ENCODE measurements at places on chromosomes 1 and 21.

- no peak for DNase-seq
Measured at GRCh38 chr1:107247679-107248078, 106.8 kb downstream of the NTNG1 start.

- DNase-seq = no peak
Measured at GRCh38 chr21:39341249-39341923, 7.5 kb downstream of the HMGN1 start.

DNA sequence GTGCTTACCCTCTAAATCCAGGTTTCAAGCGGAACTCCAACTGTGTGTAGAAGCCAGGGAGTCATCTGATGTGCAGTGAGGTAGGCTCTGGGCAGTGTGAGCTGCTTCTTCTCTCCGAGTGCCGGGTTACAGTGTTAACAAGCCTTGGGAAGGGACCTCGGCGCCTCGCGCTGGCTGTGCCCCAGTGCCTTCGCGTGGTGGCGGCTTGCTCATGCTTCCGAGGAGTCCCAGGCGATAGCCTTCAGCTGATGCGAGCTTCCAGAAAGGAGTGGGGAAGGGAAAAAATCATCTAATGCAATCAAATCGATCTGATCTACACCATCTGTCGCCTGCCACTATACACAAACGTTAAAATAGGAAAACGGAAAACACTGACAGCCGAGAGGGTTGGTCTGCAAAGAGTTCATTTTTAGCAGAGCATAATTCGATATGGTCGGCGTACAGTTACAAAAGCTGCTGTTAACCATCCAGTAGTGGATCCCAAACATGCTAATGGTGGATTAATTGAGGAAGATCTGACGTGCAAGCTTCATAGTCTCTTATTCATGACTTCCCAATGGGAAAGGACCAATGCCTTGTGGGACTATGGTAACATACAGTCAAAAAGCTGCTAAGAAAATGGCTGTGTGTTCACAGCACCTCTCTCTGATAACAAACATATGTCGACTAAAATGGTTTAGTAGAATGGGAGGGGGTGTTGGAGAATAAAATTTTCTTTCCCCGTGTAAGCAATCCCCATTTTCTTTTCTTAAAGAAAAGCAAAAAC lies 128.7 kb upstream of the DPYD start:
- DNase-seq = no peak

DNA sequence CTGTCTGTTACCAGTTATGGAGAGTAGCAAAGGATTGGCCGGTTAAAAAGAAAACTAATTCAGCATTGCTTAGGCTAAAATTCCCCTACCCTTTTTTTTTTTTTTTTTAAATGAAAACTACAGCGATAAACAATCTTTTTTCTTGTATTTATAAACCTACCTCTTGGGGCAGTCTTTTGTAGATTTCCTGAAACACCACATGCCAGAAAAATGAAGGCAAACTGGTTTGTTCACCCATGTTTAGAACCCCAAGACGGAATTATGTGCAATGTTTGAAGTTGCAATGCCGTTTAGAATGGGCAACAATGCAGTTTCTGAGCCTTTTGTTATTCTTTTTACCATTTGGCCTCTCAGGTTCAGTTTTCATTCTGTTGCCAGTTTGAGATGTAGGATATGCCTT lies 59.1 kb downstream of the PRDM2 start:
- no peak for DNase-seq

- no peak for DNase-seq
Measured at GRCh38 chr1:50080904-50081586, 27.7 kb upstream of the ELAVL4 start.

DNA sequence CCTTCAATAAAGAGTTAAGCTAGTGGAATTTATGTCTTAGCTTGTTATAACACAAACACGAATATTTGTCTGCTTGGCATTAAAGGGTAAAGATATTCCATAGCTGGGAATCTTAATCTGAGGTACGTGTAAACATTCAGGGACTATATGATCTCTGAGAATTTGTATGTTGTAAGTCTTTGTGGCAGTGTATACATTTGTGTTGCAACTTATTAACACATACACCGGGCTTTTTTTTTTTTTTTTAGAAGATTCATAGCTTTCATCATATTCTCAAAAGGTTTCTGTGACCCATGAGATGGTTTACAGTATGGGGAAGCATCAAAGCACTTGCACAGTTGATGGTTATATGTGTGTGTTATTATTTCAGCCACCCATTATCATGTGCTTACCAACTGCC lies 3.0 kb downstream of the GGPS1 start:
- no peak for DNase-seq

DNA sequence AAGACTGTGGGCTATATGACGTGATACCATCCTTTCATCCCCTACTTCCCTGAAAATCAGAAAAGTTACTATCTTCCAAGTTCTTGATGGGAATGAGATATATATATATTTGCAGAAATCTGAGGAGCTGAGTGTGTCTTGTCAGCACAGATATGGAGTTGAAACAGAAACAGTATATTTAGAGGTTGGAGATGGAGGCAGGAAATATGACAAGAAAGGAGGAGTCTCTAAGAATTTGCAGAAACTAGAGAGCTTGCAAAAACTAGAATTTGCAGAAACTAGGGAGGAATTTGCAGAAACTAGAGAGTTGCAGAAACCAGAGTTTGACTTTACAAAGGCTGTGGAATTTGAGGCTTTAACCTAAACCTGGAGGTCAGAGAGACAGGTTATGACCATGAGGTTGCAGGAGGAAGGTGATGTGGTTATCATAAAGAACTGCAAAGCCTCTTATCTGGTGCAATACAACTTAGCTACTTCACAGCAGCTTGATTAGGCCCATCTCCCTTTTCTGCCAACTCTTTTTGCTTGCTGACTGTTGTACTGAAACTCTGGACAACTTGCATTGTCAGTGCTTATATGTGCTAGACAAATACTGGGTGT lies 22.3 kb downstream of the XCL2 start:
- no peak for DNase-seq

- DNase-seq = no peak
Measured at GRCh38 chr1:101484689-101485338, 248.0 kb downstream of the S1PR1 start.

DNA sequence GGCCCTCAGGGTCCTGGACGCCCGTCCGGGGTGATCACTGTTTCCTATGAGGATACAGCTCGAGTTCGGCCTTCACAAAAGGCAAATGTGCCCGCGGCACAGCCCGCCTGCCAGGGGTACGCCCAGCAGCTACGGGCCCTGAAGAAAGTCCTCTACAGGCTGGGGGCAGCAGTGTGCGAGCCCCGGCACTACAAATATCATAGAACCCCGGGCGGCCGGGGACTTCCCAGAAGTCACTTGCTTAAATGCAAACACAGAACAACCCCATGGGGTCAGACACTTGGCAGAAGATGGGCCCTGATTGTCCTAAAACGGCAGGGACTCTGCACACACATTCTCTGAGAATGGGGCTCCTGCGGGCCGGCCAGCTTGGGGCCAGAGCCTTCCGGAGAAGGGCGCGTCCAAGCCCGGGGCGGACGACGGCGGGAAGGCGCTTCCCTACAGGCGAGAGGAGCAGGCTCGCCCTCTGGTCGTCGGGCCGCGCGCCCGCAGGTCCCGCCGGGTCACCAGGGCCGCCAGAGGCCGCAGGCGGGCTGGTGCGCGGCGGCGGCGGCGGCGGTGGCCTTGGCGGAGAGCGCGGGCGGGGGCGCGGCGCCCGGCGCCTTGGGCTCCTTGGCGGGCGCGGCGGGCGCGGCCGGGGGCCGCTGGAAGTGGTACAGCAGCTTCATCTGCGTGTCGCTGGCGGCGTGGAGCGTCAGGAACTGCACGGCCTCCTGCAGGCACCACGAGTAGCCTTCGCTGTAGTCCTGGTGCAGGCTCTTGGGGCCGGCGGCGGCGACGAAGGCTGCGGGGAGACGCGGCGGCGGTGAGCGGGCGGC lies 888 bp downstream of the HES5 start:
- DNase-seq = peak; percentile 55

GRCh38 chr1:93824834-93825233 lies 54.2 kb downstream of the DNTTIP2 start:
- no peak for DNase-seq

DNA sequence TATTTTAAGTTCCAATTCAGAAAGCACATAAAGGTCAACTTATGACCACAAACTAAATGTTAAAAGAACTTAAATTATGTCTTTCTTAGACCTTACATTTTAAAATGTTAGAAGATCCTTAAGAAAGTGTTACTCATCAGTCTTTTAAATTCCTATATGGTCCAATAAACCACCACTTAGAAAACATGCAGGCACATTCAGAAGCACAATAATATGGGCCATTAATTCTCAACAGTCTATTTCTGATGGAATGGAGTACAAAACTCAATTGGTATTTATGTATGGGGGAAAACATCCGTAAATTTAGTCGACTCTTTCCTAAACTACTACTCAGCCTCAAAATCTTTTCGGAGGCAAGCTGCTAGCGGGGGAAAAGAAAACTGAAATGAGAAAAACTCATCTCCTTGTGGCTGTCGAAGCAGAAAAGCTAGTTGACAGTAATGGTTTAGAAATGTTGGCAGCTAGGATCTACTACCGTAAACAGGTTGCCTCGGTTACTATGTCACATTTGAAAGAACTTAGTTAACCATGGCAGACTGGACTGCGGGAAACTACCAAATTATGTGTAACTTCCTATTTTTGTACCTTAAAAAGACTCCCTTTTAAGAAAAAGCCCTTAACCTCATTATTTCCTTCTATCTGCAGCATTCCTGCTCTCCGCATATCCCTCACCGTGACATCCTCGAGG lies 1.0 kb downstream of the TRMT1L start:
- no peak for DNase-seq

DNA sequence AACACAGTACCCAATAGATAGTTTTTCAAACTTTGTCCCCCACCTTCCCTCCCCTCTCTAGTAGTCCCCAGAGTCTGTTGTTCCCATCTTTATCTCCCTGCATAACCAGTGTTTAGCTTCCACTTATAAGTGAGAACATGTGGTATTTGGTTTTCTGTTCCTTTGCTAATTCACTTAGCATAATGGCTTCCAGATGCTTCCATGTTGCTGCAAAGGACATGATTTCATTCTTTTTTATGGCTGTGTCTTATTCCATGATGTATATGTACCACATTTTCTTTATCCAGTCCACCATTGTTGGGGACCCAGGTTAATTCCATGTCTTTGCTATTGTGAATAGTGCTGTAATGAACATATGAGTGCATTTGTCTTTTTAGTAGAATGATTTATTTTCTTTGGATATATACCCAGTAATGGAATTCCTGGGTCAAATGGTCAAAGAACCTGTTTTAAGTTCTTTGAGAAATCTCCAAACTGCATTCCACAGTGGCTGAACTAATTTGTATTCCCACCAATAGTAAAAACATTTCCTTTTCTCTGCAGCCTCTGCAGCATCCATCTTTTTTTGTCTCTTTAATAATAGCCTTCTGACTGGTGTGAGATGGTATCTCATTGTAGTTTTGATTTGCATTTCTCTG lies 126.0 kb downstream of the AK5 start:
- no peak for DNase-seq

GRCh38 chr21:33843216-33843615 lies 72.4 kb downstream of the ATP5PO start:
- DNase-seq = no peak

- DNase-seq = no peak
Measured at GRCh38 chr1:29396438-29397255, 160.3 kb downstream of the PTPRU start.

DNA sequence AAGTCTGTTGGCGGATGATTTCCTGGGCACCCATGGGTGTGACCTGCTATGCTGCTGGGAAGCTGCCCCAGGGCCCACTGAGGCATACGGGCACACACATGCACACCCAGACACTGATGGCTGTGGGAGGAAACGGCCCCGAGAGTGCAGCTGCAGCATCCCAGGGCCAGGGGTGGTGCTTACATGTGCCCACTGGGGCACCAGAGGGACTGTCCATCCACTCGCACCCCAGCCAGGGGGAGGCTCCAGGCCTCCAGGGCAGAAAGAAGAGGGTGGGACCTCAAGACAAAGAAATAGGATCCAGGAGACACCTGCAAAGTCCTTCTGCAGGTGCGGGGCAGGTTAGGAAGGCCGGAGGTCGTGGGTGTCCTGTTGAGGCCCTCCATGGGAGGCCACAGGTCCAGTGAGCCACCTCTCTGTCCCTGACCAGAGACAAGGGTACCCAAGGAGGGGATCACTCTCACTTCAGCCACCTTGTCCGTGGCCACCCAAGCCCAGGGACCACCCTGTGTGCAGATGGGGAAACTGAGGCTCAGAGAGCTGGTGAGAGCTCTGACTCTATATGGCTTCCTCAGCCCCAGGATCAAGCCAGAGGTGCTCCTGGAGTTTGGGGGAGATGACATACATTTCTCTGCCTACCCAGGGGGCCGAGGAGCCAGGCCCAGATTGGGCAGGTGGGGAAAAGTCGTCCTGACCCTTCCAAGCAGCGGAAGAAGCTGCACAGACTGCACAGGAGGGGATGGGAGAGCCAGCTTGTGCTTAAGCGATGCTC lies 57.1 kb downstream of the WNT9A start:
- no peak for DNase-seq

DNA sequence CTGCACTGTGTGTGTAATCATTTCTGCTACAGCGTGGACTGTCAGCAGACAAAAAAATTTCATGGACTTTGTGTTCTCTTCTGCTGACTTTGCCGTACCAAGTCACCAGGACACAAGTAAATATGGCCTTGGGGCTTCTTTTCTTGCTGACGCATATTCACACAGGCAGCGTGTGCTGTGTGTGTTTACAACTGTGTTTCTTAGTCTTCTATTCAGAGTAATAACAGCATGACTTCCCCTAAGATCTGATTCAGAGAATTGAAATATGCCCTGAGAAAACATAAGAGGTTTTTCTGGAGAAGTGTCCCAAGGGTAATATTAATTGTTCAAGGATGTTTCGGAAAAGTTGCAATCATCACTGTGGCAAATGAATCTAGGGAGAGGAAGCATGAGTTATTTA lies 47.1 kb upstream of the DYNLT5 start:
- no peak for DNase-seq

- DNase-seq = no peak
Measured at GRCh38 chr1:244732851-244733450, 80.0 kb downstream of the DESI2 start.

GRCh38 chr1:192700834-192701271 lies 64.9 kb downstream of the RGS13 start:
- no peak for DNase-seq

DNA sequence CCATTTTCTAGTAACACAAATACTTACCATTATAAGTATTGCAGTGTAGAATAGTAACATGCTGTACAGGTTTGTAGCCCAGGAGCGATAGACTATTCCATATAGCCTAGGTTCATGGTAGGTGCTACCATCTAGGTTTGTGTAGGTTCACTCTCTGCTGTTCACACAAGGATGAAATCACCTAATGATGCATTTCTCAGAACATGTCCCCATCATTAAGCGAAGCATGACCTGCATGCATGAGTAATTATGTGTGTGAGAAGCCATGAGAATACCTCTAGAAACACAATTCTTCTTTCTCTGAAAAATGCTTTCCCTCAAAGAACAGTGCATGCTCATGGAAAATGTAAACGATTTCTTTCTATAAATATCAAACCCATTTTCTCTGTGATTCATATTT lies 69.3 kb downstream of the NR5A2 start:
- DNase-seq = no peak

GRCh38 chr1:93338387-93339146 lies 7.1 kb upstream of the DR1 start:
- DNase-seq = no peak

GRCh38 chr1:167145965-167146364 lies 52.1 kb downstream of the STYXL2 start:
- DNase-seq = no peak

Data from stimulated activated CD4-positive, alpha-beta T cell treated with anti-CD3 and anti-CD28 coated beads, Interleukin-1b, Interleukin-23, amount 100 ng/mL, for 4 hours (primary cell).